Right renal pelvis (tissue), 4 donors: ENCODE measurements at places on chromosomes 4 and X. TPM values are rescaled to one million over a fixed set of nuclear protein-coding genes. Genes with fewer than 3 reads are reported as not detected.

DNA sequence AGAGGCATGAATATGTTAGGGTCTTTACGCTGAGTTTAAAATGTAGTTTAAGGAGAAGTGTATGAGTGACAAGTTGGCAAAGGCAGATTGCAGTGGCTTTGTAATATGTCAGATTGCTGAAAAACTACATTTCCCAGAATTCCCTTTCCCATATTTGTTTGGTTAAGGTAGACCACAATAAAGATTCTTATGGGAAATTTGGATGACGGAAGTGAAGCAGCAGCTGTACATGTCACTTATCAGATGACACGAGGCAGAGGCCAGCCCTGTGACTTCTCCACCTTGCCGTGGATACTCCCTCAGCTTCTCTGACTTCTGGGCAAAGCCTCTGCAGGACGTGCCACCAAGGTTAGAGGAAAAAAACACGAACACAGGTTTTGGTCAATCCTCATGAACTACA lies 229.7 kb upstream of the DKK2 start:
- DNase-seq, result no peak

Gene SMIM43
- polyA plus RNA-seq, result 0.78 TPM

DNA sequence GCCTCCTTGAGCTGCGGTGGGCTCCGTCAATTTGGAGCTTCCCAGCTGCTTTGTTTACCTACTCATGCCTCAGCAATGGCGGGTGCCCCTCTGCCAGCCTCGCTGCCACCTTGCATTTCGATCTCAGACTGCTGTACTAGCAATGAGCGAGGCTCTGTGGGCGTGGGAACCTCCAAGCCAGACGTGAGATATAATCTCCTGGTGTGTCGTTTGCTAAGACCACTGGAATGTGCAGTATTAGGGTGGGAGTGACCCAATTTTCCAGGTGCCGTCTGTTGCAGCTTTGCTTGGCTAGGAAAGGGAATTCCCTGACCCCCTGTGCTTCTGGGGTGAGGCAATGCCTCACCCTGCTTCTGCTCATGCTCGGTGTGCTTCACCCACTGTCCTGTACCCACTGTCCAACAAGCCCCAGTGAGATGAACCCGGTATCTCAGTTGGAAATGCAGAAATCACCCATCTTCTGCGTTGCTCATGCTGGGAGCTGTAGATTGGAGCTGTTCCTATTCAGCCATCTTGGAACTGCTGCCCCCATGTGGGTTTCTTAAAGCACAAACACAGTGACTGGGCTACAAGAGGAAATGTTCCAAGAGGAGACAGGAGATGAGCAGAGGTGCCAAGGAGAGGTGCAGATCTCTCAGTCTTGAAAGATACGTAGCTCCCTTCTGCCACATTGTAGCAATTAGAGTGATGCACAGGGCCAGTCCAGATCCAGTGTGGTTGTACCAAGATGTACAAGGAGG lies 193.0 kb upstream of the IGFBP7 start:
- DNase-seq, result no peak

GRCh38 chrX:106955004-106955772 lies 35.0 kb downstream of the CLDN2 start:
- DNase-seq, result no peak

- DNase-seq, result no peak
These were observed 78.6 kb upstream of the MXRA5 start for GRCh38 chrX:3425031-3425430.

- no peak for DNase-seq
These were observed 326.7 kb downstream of the MAPK10 start for GRCh38 chr4:86033171-86033570.

DNA sequence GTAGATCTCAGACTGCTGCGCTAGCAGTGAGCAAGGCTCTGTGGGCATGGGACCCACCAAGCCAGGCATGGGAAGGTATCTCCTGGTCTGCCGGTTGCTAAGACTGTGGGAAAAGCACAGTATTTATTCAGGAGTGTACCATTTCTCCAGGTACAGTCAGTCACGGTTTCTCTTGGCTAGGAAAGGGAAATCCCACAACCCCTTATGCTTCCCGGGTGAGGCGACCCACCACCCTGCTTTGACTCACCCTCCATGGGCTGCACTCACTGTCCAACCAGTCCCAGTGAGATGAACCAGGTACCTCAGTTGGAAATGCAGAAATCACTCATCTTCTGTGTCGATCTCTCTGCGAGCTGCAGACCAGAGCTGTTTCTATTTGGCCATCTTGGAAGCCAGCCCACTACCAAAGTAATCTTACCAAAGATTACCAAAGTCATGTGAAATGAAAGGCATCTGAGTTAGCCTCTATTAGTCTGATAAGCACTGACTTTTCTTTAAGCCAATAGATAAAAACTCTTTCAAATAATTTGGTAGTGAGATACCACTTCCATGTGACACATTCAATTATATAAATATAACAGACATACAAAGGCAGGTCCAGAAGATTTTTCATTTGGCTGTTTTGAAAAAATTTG lies 8.5 kb upstream of the HTN1 start:
- DNase-seq, result no peak

Gene SPANXB1
- not detected for polyA plus RNA-seq

DNA sequence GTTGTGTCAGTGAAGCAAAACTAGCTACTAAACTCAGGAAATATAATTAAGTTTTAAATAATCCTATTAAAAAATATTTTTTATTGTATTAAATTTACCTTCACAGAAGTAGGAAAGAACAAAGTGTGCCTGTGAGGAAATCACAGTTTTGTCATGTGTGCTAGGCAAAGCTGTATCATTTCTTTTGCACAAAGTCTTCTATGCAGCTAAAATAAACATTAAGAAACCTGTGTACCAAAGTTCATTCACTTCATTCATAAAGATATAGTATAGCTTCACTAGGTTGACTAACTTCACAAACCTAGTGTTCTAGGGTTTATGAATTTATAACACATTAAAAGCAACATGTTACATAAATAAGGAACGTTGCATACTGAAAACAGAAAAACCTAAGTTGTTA lies 131.0 kb downstream of the PDS5A start:
- no peak for DNase-seq

Gene ODAPH
- polyA plus RNA-seq, result 0.11 TPM

Gene VEGFD
- 0.58 TPM for polyA plus RNA-seq

DNA sequence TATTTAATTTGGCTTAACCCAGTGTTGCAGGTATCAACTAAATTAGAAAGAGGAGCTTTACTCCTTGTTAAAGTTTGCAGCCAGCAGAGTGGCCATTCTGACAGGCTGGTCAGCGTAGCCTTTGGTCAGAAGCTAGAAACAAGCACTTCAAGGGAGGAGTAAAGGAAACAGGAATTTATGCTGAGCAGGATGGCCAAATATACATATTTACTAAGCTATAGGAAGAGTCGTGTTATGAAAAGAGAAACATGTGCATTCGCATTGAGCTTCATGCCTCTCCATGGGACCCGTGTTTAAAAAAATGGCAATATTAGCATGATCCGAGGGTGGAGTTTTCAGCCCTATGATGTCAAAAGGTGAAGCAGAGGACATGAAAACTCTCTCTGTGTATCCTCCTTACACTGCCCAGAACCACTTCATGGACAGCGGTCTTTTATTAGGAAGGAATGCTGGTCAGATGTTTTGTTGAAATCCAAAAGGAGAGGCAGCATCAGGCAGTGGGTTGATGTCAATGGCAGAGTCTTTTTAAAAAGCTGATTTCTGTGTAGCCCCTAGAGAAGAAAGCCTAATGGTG lies 71.8 kb upstream of the MAPK10 start:
- no peak for DNase-seq

GRCh38 chr4:109947918-109948317 lies 35.2 kb downstream of the EGF start:
- no peak for DNase-seq

Gene UPF3B
- 30.2 TPM for polyA plus RNA-seq

Gene FRG2
- not detected for polyA plus RNA-seq

GRCh38 chr4:28772066-28772465 lies 1911.4 kb downstream of the STIM2 start:
- no peak for DNase-seq

GRCh38 chr4:182531555-182532162 lies 288.5 kb downstream of the TENM3 start:
- DNase-seq, result no peak
